ENCODE measurements at places on chromosomes 5 and 9.
A peak's percentile ranks its signal among the peaks of the same experiment; 100 is the strongest.

GRCh38 chr5:164204338-164204946, 699.0 kb downstream of the MAT2B start:
- DNase-seq: no peak

DNA sequence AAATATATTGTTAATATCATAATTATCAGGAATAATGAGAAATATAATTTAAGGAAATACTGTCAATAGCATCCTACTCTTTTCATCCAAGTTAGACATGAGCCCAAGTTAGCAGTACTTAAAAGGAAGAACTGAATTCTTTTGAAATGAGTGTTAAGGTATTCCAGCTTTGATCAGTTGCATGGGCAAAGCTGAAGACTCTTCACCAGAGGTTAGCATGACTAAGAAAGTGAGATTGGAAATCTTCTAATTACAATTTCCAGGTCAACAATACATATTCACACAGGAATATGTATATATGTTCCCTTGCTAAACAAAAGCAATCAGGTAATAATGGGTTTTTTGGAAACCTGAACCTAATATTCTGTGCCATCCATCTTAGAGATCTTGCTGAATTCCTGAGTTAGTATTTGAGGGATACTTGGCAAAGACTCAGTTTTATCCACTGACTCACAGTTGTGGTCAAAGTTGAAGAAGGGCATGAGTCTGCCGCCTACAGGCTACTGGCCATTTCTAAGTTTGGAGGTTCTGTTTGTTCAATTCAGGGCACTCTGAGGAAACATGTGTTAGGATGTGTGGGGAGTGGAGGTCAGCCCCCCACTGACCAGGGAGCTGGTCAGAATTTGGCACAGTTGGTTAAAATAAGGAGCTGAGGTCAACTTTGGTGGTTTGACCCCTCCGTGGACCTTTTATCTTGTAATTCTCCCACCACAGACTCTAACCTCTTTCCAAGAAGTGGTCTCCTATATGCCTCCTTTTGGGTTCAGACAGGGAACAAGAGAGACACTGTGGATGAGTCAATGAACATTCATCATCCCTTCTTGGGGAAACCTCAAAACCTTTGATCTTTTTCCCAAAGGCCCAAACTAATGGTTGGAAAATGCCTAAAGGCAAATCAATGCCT, 118.3 kb downstream of the PIK3R1 start:
- peak; percentile 86 for DNase-seq

DNA sequence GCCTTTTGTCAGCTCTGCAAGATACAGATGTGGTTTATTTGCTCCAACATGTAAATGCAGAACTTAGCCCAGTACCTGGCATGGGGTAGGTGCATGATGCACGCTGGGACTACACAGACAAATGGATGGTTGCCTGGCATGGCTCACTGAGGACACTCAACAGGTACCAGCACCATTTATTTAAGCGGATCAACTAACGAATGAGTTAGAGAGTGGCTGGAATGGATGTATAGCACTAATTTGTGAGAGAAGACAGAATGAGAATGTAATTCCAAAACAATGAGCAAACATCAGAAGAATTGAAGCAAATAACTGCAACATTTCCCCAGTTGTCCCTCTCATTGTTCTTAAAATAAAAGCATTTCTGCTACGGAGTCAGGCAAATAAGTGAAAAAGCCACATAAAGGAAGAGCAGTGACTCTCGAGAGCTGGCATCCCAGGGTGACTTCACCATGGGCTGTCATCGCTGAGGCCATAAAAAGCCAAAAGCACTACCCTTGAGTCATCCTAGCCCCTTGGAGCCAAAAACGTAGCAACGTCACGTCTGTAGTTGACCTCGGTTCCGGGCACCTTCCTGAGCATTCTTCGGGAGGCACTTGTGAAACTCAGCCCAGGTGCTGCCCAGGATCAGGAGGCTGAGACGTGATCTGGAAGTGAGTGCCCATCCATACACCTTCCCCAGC, 290.3 kb downstream of the NSG2 start:
- no peak for DNase-seq

GRCh38 chr5:93723005-93723404, 18.4 kb downstream of the POU5F2 start:
- no peak for DNase-seq

- peak; percentile 66 for DNase-seq
Measured at GRCh38 chr5:142145106-142145900, 36.7 kb downstream of the NDFIP1 start.

- DNase-seq: no peak
Measured at GRCh38 chr5:75091597-75091996, 39.2 kb upstream of the GCNT4 start.

Measured in inflammatory macrophage treated with lipopolysaccharide for 4 hours (primary cell).